CD8-positive, alpha-beta T cell (primary cell): ENCODE measurements at places on chromosomes 6 and 20.

- DNase-seq, result no peak
Observed at GRCh38 chr6:1689141-1689540, 79.4 kb downstream of the FOXC1 start.

DNA sequence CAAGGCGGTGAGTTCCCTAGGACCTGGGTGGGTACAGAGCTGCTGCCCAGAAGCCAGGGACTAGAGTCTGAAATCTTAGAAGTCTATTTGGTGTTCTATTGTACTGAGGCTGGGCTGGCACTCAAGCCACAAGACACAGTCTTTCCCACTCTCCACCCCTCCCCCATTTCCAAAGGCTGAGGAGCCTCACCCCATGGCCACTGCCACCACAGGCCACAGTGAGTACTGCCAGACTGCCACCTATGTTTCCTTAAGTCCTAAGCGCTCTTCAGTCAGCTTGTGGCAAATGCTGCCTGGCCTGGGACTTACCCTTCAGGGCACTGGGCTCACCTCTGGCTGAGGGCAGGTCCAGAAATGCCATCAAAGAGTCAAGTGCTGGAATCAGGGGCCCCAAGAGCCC lies 469.3 kb downstream of the HAO1 start:
- no peak for DNase-seq

GRCh38 chr20:58109126-58109880 lies 119.2 kb downstream of the ANKRD60 start:
- no peak for DNase-seq

DNA sequence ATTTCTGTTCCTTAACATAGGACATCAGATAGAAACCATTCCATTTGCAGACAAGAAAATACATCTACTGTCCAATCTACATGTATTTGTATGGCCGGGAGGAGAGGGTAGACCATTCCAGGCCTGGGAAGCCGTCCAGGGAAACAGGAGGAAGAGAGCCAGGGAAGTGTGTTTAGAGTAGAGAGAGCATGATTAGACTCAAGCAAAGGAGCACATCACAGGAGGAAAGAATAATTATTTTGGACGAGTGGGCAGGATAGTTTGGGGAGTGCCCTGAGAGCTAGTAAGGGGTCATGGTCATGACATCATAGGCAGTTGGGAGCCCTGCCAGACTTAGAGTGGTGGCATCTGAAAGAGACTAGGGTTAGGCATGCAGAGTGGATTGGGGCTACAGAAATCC lies 250.0 kb downstream of the HIVEP2 start:
- no peak for DNase-seq

GRCh38 chr6:128410584-128410983 lies 109.8 kb downstream of the PTPRK start:
- DNase-seq, result no peak

- no peak for DNase-seq
Observed at GRCh38 chr20:63261060-63261794, 7.0 kb upstream of the NKAIN4 start.

GRCh38 chr6:155274106-155274505 lies 10.3 kb downstream of the CLDN20 start:
- no peak for DNase-seq

GRCh38 chr6:40343318-40343876 lies 243.8 kb downstream of the LRFN2 start:
- peak; percentile 39 for DNase-seq

- DNase-seq, result no peak
Observed at GRCh38 chr6:54516321-54516720, 208.1 kb downstream of the TINAG start.

DNA sequence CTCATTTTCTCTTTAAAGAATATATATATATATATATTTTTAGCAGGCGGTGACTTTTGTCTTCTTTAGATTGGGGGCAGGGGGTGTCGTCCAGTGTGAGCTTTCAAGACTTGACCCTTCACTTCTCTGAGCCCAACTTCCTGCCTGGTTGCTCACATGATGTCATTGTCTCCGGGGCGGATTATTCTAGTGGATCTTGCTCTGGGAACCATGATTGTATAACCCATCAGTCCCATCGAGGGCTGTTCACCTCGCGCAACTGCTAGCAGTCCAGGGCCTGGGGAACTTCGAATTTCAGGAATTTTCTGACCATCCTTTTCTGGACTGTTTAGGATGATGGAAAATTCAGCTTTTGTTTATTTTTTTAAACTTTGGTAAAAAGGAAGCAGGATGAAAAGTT lies 1.0 kb downstream of the IGF2R start:
- no peak for DNase-seq

DNA sequence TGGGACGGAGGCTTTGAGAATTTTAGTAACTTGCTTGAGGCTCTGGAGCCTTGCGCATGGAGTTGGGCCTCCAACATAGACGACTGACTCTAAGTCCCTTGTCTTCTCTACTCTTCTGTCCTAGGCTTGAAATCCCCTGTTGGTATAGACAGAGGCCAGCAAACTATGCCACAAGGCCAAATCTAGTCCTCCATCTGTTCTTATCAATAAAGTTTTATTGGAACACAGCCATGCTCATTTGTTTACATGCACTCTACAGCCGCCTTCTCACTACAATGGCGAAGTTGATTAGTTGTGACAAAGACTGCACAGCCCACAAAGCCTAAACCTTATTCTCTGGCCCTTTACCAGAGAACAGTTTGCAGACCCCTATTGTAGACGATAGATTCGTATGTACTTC lies 174.1 kb upstream of the ZFP64 start:
- no peak for DNase-seq
